Myocyte (in vitro differentiated cells): ENCODE measurements at places on chromosomes 16 and 17. TPM values are rescaled to one million over a fixed set of nuclear protein-coding genes. Genes with fewer than 3 reads are reported as not detected.

DNA sequence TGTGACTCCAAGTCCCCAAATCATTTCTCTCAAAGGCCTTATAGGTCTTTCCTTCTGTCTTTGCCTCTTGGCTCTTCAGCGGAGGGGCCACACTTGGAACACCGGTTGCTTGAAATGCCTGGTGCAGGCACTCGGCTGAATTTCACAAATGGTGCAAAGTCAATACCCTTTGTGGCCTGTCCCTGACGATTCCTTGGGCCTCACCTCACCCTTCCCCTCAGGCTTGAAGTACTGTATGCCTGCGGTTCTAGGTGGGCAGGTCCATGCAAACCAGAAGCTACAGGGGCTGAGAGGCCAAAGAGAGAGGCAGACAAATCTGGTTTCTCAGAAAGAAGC, 4.1 kb upstream of the B9D1 start:
- no peak for DNase-seq

- peak; percentile 9 for DNase-seq
These were observed 467.7 kb downstream of the CDH11 start for GRCh38 chr16:64654178-64654577.

DNA sequence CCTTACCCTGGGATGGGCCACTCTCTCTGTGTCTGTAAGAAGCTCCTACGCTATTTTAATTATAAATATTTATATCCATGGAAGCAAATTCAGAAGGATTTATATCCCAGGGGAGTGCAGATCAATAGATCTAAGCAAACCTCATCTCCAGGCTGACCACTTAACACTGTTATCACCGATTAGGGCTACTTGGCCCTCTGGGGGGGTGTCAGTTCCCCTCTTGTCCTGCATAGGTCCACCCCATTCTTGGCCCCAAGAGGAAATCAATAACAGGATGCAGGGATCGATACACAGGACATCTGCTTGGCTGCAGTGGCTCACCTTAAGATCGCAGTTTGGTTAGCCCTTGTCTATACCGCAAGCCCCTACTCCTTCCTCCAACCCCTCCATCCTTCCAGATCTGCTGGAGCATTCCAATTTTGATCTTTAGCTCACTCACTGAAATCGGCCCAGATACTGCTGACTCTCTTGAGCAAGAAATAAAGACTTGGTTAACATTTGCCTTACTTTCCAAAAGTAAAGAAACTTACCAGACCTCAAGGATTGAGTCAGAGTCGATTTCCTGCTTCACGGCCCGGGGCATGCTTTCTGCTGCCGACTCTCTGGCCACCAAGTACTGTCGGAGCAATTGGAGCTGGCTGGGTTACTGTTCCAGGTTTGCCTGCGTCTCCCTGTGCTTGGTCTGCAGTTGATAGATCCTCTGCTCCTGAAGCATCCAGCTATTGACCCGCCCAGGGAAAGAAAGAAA, 112.3 kb upstream of the PMFBP1 start:
- DNase-seq = no peak

SCN4A gene
- total RNA-seq = 99.4 and 105 TPM in 2 replicates

DNA sequence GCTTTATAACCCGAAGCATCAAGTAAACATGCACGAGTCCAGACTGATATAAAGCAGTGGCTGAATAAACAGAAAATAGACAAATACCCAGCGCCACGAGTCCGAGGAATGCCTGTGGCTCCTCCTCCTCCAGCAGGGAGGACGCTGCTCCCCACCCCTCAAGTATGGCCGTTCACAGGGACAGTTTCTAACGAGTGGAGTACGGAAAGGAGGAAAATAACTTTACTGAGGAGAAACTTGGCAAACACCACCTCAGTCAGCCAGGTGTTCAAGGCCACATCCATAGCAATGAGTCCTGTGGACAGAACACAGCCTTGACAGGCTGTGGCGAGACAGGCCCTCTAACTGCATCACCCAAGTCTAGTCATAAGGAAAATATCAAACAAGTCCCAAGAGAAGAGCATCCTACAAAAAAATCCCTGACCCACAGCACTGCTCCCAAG, 9.2 kb downstream of the ZDHHC7 start:
- DNase-seq = no peak
